ENCODE measurements at places on chromosomes 7 and 10.

DNA sequence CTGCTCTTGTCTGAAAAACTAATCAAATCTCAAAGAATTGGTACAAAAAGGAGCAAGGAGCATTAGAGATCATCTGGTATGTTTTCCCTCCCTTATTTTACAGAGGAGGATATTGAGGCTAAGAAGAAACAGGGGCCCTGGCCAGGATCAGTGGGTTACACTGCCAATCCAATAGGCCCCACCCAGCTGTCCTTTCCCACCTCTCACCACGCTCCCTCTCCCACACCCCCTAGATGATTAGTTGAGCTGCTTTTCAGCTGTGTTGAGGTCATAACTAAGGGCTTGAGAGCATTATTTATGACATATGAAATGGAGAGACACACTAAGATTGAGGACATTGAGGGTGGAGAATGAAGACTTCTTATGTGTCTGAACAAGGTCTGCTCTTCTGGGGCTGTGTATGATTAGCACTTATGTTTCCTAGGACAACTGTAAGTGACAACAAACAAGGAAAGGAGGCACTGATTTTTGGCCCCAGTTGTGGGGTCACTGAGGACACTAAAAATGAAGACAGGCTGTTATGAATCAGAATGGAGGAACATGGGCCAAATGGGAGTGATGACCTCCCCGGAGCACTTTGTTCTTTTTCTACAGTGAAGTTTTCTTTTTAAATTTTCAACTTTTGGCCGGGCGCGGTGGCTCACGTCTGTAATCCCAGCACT, 26.5 kb downstream of the VWA2 start:
- no peak for DNase-seq

- no peak for DNase-seq
These were observed 402 bp upstream of the CDHR1 start for GRCh38 chr10:84193846-84194423.

DNA sequence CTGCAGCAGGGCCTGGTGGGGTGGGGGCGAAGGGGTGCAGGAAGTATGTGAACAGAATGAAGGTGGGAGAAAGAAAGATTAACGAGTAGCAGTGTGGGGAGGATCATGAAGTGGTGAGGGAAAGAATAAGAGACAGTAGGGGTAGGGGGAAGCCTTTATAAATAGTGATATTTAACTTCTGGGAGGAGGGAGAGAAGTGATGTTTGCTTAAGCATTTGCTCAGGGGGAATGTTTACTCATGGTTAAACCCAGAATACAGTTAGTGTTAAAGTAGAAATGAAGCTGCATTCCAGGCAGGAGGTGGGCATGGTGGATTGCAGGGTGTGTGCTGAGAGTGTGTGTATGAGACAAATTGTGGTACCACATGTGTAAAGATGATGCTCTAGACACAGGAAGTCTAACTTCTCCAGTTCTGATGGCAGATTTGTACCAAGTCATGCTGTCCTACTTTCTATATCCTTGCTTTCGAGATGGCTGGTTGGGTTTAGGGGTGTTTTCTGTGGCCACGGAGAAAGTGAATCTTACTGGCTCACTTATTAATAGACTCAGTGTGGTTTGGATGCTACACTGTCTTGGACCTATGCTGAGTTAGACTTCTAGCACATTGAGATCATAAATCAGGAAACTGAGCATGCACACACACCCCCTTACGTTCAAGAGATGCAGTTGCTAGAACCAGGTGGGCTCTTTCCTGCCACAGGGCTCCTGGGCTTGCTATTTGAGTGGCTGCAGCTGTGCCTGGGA, 10.6 kb upstream of the DNMBP start:
- DNase-seq: no peak

- no peak for DNase-seq
These were observed 757 bp downstream of the ANKIB1 start for GRCh38 chr7:92246360-92247101.

DNA sequence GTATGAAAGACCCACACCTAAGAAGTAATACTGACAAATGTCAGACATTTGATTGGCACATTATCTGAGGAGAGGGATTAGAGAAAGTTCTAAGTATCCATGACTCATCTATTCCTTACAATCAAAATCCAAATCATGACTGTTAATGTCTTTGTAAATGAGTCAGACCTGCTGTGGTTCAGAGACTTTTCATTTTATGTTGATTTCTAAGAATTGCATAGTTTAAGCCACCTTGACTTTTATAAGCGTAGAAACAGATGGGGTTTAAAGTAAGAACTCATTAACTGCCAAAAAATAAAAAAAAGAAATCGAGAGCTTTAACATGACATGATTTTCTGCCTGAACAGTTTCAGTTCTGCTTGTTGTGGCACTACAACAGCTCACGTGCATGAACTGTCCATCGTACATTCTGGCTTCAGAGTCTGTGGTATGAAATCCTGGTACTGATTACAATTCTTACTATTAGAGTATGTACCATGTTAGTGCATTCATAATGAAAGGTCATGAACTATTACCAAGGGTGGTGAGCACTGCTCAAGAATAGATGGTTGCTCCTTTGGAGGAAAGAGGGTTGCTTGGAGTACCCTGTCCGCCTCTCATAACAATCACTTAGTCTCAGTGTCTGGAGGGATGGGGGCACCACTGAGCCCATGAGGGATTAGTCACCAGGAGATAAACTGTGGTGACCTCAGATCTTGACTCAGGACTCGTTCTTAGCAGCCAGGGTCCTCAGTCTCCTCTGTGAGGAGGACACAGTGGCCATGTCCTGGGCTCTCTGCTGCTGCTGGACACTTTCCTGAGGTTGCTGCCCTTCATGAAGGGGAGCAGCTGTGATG, 42.2 kb downstream of the ACSM6 start:
- no peak for DNase-seq

DNA sequence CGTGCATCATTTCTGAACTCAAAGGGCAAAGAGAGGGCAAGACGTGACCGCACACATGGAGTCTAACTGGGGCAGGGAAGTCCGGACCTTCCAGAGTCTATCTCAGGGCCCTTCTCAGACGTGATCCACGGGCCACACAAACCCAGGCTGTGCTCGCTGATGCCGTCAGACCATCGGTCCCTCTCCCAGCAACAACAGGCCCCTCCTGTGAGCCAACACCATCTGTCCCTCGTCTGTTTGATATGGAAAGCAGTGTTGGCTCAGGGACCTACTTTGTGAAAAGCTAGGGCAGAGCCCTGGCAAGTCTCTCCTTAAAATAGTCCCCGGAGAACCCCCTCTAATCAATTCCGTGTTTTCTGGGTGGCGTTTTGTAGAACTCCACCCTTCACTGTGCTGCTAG, 208.8 kb downstream of the TCERG1L start:
- DNase-seq: no peak

GRCh38 chr10:113111900-113112853, 162.1 kb downstream of the TCF7L2 start:
- peak; percentile 71 for DNase-seq

DNA sequence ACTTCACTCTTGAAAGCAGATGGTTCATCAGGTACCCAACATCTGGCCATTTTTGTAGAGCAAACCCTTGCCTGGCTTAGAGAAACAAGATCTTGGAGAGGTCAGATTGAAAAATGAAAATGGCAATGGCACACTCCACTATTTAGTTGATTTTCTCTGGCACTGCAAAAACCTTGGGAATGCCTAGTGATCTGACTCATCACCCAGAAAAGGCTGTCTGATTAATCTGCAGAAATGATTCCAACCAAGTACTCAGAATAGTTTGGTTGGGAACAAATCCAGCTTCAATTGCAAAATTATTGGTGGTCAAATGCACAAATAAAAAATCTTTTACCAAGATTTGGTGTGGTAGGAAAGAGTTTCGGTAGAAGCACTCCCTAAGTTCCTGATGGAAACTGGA, 351.2 kb downstream of the PHTF2 start:
- DNase-seq: peak; percentile 48

GRCh38 chr7:33079096-33079495, 16.5 kb upstream of the NT5C3A start:
- DNase-seq: no peak

GRCh38 chr7:288671-289101, 1.3 kb upstream of the FOXL3 start:
- no peak for DNase-seq

- DNase-seq: no peak
These were observed 319.0 kb downstream of the PLXNA4 start for GRCh38 chr7:132257253-132257652.

DNA sequence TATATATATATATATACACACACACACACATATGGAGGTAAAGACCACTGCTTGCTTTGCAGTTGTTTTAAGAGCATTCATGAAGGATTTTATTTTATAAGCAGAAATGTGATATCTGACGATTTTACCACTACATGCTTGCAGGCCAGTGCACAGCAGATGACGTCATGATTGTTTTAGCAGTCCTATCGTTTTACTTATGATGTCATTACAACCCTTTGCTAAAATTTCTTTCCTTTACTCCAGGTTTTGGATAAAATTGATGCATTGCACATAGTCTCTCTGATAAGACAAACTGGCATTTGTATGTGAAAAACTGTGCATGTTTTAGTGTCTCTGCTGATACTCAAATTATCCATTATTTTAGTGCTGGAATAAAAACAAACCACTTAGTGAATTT, 9.2 kb downstream of the EGFR start:
- DNase-seq: no peak

DNA sequence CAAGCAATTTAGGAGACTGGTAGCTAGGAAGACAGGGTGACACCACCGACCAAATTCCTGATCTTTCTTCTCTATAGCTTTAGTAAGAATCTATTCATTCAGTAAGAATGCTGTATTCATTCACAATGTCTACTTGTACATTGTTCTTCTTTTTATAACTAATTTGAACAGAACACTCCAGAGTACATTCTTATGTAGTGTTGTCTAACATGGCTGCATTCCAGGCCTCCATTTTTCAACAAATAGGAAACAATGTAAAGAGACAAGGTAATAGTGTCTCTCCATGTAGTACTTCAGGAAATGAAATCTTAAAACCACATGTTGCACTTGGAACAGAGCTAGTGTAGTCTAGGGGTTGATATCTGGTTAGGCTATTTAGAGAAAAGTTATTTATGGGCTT, 1.8 kb downstream of the VCL start:
- DNase-seq: no peak

- no peak for DNase-seq
These were observed 42.8 kb downstream of the AKR1C8 start for GRCh38 chr10:5142199-5142598.

DNA sequence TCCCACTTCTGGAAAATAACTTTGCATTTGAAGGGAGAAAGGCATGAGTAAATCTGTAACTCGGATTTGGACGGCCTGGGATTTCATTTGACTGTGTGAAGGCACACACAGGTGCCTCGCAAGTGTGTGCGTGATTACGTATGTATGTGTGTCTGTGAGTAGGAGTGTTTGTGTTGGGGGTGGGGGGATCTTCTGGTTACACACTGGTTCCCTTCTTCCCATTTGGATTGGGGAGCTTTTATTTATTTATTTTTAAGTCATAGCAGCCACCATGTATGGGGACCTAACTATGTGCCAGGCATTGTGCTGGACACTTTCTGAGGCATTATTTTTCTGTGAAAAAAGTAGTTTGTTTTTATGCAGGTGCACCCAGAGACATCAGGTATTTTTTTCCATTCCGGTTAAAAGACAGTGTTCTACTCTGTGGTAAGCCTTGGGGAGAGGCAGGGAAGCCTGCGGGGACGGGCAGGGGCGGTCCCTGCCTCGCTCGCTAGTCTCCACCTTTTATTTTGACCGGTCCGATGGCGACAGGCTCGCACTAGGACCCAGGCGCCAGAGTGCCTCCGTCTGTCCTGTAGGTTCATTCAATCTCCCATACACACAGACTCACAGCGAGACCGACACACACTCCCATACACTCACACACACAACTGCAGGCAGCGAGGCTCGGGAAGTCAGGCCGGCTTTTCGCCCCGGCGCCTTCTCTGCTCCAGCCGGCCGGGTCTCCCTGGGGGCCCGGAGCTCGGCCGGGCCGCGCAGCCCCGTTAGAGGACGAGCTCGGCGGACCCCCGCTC, at the start of gene MXI1:
Gene MXI1, plus strand, starts transcription at position 595 of the 794 bp plus-strand sequence. CDS start 204 bp downstream, outside the sequence.
- peak; percentile 60 for DNase-seq

DNA sequence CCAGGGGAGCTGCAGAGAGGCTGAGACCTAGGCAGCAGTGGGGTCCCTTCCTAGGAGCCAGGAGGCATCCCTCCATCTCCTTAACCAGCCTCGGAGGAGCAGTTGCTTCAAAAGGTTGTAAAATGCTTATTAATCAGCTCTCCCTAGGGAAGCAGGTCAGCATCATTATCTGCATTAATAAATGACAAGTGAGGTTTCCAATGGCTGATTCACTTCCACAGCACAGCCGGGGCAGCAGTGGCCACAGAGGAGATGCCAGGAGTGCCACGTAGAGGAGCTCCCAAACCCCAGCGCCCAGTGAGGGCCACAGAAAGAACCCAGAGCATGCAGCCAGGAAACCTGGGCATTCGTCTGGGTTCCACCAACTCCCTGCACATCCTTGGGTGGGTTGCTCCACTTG, 8.2 kb upstream of the NPFFR1 start:
- DNase-seq: no peak

GRCh38 chr7:44909596-44910389, 24.5 kb upstream of the PURB start:
- no peak for DNase-seq

DNA sequence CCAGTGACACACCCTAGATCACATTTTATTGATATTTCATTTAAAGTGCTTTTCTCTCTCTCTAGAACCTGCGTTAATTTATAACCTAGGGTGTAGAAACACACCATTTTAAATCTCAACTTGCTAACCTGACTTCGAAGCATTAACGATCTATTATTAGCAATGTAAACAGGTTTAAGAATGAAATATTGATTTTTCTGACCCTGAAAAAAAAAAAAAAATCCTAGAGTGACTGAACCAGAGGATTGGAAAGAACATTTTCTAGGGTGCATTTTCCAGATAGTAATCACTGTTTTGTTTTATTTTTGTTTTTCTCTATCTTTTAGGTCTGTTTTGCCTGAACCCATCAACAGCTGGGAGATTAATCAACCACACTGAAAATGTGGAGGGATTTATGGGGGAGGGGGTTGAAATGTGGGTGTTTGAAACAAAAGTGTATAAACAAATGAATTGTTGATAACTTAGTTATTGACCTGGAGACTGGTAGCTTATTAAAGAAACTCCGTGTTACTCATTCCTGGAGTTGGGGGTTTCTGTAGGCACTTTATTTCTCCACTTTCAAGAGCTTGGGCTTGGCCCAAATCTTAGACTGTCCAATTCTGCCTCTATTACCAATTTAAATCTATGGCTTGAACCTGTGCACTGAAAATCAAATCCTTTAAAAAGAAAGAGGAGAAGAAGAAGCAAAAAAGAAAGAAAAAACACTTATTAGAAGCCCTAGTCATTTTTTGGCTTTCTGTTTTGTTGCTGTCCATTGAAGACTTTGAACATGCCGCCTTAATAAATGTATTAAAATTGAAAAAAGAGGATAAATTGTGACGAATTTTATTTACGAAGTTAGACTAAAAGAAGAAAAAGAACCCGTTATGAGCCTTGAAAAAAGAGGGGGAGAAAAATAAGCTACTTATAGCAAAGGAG, 2.8 kb downstream of the HOXA2 start:
- DNase-seq: no peak

GRCh38 chr7:144982133-144982532, 146.3 kb upstream of the TPK1 start:
- DNase-seq: no peak

All from fibroblast of the conjunctiva (primary cell).